Retinal pigment epithelial cell (primary cell): ENCODE measurements at places on chromosomes 11 and 22.

DNA sequence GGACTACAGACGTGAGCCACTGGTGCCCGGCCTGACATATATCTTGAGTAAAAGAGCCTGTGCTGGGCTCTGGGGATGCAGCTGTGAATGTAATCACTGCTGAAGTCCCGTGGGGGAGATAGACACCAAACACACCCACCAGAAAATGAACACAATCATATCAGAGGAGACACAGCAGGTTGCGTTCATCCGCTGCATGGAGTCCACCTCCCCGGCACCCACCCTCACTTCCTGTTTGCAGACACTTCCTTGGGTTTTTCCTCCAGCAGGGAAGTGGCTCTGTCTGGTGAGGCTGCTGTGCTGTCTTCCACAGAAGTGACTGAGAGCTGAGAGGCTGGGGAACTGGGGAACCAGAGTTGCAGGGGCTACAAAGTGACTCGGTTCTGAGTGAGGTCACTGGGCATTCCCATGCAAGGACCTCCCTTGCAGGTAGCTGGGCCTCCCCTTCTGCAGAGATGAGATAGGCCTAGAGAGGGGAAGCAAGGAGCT, 7.2 kb downstream of the MICALL1 start:
- DNase-seq = no peak

GRCh38 chr11:110772863-110773262, 60.6 kb upstream of the ARHGAP20 start:
- DNase-seq = no peak

GRCh38 chr11:134634897-134635831, 223.1 kb upstream of the B3GAT1 start:
- no peak for DNase-seq

DNA sequence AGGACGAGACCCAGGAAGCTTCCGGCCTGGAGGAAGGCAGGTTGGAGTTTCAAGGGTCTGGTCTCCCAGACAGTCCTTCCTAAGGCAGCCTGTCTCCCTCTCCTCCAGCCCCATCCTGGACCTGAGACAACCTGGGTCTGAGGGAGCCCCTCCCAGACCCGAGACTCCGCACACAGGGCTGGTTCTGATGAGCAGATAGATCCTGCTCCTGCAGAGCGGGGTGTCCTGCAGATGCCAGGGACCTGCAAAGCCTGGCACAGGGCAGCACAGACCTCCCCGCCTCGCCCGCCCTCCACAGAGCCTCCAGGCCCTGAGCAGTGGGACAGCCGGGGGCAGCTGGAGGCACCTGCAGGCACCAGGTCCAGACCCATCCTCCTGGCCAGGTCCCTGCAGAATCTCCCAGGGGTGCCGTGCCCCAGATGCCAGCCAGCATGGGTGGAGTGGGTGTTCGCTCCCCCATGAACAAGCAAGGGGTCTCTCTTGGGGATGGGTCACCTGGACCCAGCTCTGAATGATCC, 7.8 kb downstream of the PIM3 start:
- no peak for DNase-seq

GRCh38 chr11:64561984-64562722, 28.9 kb upstream of the SLC22A12 start:
- no peak for DNase-seq

- DNase-seq = no peak
These were observed 8.7 kb downstream of the MS4A15 start for GRCh38 chr11:60765355-60765754.

GRCh38 chr11:64624883-64625481, 34.0 kb downstream of the SLC22A12 start:
- no peak for DNase-seq

- no peak for DNase-seq
These were observed 45.6 kb downstream of the LRRC4C start for GRCh38 chr11:41413843-41414242.

- no peak for DNase-seq
These were observed 47.0 kb upstream of the PSMA1 start for GRCh38 chr11:14567064-14567651.

DNA sequence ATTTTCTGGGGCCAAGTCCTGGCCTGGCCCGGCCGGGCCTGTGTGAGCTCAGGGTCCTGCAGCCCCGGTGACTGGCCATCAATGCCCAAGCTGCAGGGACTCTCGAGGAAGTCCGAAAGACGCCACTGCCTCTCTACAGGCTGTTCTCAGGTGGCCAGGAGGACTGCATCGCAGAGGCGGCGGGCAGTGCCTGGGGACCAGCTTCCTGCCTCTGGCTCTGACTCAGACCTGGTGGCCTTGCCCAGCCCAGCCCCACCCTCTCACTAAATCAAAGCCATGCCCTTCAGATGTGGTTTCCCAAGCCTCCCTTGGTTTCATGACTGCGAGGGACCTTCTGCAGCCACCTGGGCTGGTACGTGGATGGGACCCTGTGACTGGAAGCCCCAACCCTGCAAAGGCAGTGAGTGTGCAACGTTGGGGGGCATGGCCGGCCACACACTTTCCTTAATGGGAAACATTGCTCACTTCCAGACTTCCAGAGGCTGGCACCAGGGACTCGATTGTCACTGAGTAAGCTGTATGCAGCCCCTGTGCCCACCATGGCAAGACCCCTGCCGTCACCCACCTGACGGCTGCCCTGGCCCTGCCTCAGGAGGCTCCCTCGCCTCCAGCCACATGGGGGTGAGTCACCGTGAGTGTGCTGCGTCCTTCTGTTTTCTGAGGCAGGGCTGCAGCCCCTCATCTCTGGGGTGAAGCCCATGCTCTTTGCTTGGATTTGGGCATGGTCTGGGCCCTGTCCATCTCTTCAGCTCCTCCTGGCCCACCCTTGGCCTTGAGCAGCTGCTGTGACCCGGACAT, 6.0 kb upstream of the FGF3 start:
- no peak for DNase-seq

GRCh38 chr22:29479417-29480261, at the start of gene NEFH:
NEFH (plus strand) TSS chr22:29480218; CDS start chr22:29480263, 45 bp downstream.
- no peak for DNase-seq

- DNase-seq = no peak
These were observed 3.4 kb downstream of the LGR4 start for GRCh38 chr11:27468995-27469695.

GRCh38 chr11:73290536-73290935, 17.5 kb upstream of the ARHGEF17 start:
- DNase-seq = no peak

DNA sequence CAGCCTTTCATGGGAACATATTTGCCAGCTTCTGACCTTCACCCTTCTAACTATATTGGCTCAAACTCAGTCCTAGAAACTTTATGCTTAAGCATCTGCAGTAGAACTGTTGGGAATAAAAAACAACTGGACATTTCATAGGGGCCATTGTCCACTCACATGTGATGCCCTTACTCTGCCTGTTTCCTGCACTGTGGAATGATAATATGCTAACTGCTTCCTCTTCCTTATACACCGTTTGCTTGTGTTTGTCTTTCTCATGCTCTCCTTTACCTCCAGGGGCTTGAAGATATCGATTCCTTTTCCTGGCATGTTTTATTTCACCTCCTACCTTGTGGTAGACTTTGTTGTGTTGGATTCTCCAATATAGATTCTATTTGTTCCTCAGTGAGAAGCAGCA, 333.0 kb upstream of the DDI1 start:
- DNase-seq = no peak

GRCh38 chr11:91869686-91870085, 354.9 kb upstream of the FAT3 start:
- no peak for DNase-seq

DNA sequence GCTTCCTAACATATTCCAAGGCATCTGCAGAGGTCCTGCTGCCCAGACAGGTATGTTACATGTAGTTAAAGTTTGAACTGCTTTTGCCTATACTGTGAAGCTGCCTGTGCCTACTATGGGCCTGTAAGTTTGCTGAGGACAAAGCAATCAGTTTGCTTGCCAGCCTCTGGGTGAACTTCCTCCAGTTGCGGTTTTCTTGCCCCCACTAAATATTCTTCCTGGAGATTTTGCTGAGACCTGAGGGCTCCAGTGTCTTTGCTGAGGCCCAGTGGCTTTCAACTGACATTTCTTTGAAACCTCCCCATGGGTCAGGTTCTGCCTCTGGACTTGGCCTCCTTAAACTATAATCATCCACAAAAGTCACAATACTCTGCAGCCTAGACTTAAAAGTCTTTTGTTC, 29.6 kb upstream of the MMP20 start:
- no peak for DNase-seq

DNA sequence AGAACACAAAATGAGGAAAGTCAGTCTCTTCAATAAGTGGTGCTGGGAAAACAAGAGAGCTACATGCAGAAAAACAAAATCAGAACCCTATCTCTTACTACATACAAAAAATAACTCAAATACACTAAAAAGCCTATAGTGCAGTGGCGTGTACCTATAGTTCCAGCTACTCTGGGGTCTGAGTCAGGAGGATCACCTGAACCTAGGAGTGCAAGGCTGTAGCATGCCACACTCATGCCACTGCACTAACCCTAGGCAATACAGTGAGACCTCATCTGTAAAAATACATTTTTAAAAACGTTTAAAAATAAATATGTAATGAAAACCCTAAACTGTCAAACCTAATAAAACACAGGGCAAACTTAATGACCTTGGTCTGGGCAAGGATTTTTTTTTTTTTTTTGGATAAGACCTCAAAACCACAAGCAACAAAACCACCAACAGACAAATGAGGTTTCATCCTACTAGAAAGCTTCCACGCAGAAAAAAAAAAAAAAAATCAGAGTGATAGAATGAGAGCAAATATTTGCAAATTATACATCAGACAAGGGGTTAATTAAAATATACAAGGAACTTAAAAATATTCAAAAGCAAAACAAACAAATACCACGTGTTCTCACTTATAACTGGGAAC, 35.2 kb downstream of the XKR3 start:
- no peak for DNase-seq

GRCh38 chr11:112965656-112966055, 4.4 kb downstream of the NCAM1 start:
- DNase-seq = no peak

- no peak for DNase-seq
These were observed 19.8 kb downstream of the GALNT18 start for GRCh38 chr11:11602011-11602410.

DNA sequence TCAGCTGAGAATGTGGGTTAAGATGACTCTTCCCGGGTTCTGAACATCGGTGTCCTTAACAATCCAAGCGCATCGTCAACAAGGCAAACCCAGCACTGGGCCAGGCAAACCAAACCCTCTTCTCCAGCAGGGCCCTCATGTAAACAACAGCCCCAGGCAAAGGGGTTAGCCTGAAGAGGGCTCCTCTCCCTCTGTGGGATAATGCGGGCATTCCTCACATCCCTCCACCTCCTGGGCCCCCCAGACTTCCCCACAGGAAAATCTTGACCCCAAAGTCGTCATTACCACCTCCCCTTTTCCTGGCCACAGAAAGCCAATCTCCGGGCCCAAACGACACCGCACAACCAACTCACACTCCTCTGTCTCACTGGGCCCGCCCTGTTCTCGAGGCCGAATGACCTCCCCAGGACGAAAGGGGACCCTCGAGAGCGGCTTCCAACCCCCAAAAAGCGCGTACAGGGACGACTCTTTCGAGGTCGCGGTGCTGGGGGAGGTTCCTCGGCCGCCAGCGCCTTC, 566 bp downstream of the DDB1 start:
- no peak for DNase-seq

- DNase-seq = no peak
These were observed 14.0 kb downstream of the PSMD13 start for GRCh38 chr11:250740-251299.

- DNase-seq = no peak
These were observed 3.3 kb upstream of the ANKRD13D start for GRCh38 chr11:67285541-67286498.

DNA sequence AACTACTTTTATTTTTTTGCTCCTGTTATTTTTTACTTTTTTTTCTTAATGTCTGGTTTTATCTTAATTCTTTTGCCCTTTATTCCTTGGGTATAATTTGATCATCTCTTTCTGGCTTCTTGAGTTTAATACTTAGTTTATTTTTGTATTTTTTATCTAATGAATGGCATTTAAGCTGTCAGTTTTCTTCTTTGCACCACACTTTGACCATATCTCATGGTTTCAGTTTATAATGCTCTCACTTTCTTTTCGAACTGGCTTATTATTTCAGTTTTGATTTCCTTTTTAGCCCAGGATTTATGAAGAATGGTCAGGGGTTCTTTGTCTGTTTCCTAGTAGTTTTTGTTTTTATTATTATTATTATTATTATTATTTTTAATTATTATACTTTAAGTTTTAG, 48.3 kb downstream of the QSER1 start:
- DNase-seq = no peak

DNA sequence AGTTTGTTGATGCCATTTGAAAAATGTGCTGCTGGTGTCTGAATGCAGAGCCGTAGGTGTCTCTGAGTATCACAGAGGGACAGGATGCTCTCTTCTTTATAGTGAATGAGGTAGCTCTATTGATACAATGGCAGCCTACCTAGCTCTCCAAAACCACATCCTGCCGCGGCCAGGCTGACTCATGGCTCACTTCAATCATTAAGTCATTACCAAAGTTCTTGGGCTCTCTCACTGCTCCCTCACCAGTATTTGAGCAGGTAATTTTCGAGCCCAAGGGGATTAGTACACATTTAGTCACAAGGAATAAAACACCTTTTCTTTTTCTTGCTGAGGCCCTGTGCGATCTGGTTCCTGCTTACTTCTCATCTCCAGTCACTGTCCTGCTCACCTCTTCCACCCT, 509.0 kb upstream of the LARGE1 start:
- DNase-seq = no peak

DNA sequence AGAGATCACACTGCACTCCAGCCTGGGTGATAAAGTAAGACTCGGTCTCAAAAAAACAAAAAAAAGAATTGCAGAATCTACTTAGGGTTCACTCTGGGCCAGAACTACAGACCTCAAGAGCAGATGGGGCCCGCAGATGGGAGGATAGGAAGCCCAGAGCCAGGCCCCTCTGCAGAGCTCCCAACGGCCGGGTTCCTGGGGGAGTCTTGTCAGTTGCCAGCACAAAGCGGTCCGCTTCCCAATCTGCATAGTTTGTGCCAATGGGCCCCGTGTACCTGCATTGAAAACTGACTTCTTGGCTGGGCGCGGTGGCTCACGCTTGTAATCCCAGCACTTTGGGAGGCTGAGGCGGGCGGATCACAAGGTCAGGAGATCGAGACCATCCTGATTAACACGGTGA, 1.7 kb upstream of the CHID1 start:
- DNase-seq = no peak

DNA sequence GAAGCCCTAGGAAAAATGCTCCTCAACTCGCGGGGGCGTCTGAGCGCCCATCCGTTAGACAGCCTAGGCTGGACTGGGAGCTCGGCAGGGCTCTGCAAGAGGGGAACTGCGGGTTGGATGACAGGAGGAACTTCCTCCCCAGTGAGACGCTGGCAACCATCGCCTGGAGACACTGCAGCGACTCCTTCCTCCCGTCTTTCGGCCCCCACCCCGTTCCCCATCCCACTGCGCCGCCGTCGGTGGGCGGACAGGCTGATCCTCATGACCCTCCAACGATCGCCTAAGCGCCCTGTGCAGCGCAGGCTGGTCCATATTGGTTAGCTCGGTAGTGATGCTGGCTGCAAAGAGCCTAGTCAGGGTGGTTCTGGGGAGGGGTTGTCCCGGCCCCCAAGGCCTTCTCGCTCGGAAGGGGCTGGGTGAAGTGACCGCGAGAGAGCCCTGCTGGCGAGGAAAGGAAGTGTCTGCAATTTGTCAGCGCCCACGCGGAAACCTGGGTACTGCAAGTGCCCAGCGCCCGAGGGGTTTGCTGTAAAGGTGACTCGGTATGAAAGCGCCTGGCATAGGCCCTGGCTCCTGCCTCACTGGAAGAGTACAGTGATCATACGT, 638 bp downstream of the NRGN start:
- DNase-seq = no peak

- no peak for DNase-seq
These were observed 3.3 kb upstream of the SHISA8 start for GRCh38 chr22:41917903-41918791.
